Panc1 (cell line): ENCODE measurements at places on chromosomes 11 and 22.

DNA sequence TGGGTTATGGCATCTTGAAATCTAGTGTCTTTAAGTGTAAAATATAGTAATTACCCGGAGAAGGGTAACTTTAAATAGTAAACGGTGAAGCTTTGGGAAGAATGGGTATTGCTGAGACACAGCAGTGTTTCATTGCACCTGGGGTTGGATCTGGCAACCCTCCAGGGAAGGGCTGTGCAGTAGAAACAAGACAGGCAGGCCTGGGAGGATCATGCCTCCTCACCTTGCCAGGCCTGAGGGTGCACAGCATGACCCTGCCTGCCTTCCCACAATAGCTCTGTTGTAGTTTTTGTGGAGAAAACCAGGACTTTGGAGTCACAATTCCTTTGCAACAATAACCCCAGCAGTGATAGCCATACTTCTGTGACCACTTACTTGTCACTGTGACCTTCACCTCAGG lies 64.6 kb upstream of the ADSL start:
- no peak for DNase-seq

DNA sequence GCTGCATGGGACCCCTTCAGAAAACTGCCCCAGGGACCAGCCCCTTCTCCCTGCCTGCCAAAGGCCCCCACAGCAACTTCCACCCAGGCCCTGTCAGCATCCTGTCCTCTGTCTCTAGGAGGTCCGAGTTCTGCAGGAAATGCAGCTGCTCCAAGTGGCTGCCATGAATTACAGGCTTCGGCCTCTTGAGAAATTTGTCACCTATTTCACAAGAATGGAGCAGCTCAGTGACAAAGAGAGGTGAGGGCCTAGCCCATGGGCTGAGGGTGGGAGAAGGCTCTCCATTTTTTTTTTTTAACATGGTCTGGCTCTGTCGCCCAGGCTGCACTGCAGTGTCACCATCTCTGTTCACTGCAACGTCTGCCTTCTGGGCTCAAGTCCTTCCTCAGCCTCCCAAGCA lies 7.3 kb downstream of the RGL4 start:
- no peak for DNase-seq

DNA sequence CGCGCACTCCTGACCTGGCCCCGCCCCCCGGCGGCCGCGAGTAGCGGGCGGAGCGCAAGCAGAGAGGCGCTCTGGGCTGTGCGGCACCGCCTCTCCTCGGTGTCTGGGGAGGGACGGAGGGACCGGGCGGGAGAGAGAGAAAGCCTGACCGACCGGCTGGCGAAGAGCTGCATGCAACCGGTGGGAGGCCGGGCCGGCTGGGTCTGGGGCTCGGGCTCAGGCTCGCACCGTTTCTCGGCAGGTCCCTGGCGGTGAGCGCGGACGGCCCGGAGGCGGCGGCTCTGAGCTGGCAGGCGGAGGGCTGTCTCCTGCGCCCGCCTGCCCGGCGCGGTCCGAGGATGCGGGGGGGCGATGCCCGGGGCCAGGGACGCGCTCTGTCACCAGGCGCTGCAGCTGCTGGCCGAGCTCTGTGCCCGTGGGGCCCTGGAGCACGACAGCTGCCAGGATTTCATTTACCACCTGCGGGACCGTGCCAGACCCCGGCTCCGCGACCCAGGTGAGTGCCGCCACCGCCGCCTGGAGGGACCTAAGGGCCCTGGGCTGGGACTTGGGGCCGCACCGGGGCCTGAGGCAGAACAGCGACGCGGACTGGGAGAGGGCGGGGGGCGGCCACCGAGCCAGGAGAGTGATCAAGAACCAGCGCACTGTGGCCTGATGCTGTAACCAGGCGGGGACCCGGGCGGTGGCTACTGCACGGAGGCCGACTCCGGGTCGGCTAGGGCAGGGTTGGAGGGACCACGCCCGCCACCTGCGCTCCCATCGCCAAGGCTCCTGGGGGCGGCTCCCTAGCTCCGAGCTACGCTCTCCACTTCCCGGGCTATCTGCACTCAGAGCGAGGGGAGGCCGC lies at the start of gene SYT9:
SYT9 (plus strand) TSS at position 69 of the 847 bp plus-strand sequence; CDS start at position 352, 283 bp downstream.
- no peak for DNase-seq

- DNase-seq, result no peak
Measured at GRCh38 chr11:34623463-34623862, 2.6 kb downstream of the EHF start.

DNA sequence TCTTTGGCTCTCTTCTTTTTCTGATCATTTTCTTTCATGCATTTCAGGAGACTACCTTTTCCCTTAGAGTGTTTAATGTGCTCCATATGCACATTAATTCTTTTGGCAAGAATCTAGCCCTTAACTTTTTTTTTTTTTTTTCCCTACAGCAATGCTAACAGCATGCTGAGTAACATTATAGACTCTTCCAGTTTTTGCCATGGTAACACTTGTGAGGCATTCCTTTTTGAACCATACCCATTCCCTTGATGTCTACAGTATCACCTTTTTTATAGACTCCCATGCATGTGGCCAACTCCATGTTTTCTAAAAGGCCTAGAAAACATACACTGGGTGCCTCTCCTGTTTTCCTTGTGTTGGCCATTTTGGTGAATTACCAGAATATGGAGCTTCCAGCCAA lies 2.9 kb upstream of the MRPL17 start:
- no peak for DNase-seq

- DNase-seq, result peak; percentile 27
Measured at GRCh38 chr11:36258730-36259360, 30.4 kb downstream of the COMMD9 start.

DNA sequence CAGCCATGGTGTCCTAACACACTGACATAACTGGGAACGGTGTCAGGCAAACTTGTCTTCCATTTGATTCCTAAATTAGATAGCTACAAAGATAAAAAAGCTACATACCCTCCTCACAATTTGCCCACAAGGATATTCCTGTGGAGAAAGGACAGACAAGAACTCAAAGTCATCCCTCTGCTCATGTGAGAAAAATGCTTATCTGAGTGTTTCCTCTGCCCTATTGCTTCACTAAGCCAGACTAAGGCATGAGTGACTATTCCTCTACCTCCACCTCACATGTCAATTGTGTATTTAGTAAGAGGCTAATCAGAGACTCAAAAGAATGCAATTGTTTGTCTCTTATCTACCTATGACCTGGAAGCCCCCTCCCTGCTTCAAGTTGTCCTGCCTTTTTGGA lies 247.7 kb downstream of the DDX10 start:
- DNase-seq, result no peak

GRCh38 chr22:44396727-44397722 lies 84.3 kb upstream of the SHISAL1 start:
- no peak for DNase-seq

- no peak for DNase-seq
Measured at GRCh38 chr22:30104501-30105156, 24.4 kb downstream of the HORMAD2 start.

DNA sequence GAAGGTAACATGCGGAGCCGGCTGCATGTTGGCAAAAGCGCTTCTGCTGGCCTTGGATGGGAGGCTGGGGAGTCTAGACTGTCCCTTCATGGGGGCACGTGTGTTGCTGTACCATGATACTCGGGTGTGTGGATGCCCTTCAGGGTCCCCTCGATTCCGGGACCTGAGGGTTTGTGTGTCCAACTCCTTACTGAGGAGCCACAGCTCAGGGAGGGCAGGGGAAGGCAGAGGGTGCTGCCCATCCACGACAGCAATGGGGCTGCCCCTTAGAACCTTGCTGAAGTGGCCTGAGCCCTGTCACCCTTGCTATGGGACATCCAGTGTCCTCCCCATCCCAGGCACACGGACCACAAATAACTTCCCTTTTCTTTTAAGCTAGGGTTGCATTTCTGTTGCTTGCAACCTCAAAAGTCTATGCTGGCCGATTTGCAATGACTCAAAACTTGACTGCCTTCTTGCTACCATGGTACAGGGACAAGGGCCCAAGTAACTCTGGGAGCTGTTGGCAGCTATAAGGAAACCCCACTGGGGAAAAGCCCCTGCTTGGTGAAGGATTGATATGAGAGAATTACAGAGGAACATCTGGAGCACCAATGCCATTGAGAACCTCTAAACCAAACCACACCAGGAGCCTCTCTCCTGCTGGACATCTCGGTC lies 43.8 kb downstream of the RTL6 start:
- no peak for DNase-seq
